ENCODE measurements at places on chromosomes 1 and 21.

GRCh38 chr1:75136195-75136815 lies 2.1 kb downstream of the LHX8 start:
- DNase-seq = no peak

GRCh38 chr1:169999331-169999741 lies 75.2 kb downstream of the KIFAP3 start:
- no peak for DNase-seq

GRCh38 chr21:31399591-31399990 lies 55.5 kb upstream of the TIAM1 start:
- DNase-seq = no peak

GRCh38 chr1:33163621-33164519 lies 18.0 kb downstream of the TRIM62 start:
- no peak for DNase-seq

DNA sequence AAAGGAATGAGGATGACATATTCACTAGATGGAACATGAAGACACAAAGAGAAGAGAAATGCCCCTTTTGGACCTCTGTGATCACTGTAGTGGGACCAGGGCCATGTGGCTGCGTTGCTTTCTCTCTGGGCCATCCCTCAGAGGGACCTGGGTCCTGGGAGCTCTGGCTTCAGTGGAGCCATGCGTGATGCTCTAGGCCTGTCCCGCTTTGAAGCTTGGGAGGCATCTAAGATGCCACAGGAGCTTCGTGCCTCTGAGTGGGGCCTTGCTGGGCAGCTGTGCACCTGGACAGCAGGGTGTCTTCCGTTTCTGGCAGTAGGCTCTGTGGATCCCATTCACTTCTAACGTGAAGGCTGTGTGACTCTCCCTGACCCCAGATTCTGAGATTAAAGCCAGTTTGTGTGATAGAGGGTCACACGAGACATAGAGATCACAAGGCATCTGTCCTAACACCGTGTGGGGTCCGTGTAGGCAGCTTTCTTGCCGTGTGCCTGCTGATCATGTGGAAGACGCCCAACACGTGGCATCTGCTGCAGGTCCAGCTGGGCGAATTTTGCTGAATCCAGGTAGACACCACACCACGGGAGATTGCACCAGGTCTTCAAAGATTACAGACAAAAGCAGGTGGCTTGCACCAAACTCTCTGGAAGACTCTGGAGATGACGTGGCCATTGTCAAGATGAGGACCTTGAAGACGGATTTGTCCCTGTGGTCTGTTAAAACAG lies 17.2 kb upstream of the PRSS38 start:
- no peak for DNase-seq

DNA sequence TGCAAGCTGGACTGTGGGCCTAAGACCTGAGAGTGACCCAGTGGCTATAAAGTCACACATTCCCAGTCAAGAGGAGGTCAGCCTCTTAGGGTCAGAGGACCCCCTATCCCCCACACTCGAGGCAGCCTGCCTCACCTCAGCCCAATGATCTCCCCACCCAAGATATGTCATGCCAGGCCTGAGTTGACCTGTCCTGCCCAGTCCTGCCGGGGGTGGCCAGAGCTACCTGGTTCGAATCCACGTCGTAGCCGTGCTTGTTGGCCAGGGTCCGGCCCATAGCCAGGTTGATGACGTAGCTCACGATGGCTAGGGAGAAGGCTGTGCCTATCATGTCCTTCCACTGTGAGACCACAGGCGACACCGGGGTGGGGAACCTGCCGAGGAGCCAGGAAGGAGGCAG lies 15.6 kb downstream of the SLC26A9 start:
- DNase-seq = no peak

- no peak for DNase-seq
Observed at GRCh38 chr1:97308131-97308530, 586.5 kb downstream of the PTBP2 start.

DNA sequence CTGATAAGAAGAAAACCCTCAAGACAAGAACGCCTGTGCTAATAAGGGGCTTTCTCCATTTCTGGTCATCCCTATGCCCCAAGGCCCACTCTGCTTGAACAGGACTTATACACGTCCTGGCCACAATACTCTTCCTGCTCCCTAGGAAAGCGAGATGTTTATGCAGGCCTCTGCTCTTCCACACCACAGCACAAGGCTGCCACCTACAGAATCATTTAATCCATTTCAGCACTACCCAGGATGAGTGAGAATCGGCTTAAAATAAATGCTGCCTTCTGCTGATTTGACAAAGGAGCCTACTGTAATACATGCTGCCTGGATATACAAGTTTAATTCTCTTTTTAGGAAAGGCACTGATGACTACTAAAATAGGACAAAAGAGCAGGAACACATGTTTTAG lies 29.4 kb downstream of the FRRS1 start:
- no peak for DNase-seq

- no peak for DNase-seq
Observed at GRCh38 chr1:201570886-201571624, 32.1 kb downstream of the NAV1 start.

- no peak for DNase-seq
Observed at GRCh38 chr1:21952786-21953520, 15.8 kb upstream of the HSPG2 start.

GRCh38 chr1:243420946-243421685 lies 165.3 kb downstream of the SDCCAG8 start:
- DNase-seq = no peak

DNA sequence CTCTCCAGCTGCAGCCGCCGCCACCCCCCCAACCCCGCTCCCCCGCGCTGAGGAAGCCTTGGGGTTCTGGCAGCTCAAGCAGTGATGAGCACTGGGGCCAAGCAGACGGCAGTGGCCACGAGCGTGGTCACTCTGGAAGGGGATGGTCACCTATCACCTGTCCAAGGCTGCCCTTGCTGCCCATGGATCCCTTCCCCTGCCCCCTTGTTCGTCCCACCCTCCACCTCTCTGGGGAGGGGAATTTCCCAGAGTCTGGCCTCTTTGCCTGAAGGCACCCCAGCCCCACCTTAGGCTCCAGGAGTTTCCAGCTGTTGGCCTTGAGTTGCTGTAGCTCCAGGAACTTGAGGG lies 7.2 kb upstream of the SMIM12 start:
- DNase-seq = no peak

DNA sequence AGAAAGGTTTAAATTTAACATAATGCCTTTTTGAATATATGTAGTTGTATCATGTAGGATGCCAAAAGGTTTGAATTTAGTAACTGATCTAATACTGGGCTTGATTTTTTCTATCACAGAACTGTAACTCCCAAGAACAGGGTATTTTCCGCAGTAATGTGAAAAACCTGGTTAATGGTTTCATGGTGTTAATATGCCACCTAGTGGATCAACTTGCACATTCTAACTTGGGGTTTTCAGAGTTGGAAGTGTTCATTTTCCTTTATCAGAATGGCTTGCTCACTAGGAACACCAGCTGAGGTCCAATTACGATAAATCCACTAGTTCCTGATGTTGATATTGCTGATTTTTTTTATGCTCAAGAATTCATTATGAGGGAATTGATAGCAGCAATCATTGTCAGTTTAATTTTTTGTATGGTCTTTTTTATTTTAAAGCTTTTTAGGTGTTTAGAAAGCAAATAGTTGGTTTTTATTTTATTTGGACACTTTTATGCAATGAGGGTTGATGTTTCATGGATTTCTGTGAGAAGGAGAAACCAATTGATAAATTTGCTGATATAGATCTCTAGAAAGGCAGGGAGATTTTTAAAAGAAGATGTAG lies 157.2 kb downstream of the PLA2G4A start:
- no peak for DNase-seq

- DNase-seq = no peak
Observed at GRCh38 chr1:101993710-101994109, 3.0 kb downstream of the OLFM3 start.

GRCh38 chr1:69510026-69510425 lies 57.7 kb upstream of the LRRC7 start:
- no peak for DNase-seq

DNA sequence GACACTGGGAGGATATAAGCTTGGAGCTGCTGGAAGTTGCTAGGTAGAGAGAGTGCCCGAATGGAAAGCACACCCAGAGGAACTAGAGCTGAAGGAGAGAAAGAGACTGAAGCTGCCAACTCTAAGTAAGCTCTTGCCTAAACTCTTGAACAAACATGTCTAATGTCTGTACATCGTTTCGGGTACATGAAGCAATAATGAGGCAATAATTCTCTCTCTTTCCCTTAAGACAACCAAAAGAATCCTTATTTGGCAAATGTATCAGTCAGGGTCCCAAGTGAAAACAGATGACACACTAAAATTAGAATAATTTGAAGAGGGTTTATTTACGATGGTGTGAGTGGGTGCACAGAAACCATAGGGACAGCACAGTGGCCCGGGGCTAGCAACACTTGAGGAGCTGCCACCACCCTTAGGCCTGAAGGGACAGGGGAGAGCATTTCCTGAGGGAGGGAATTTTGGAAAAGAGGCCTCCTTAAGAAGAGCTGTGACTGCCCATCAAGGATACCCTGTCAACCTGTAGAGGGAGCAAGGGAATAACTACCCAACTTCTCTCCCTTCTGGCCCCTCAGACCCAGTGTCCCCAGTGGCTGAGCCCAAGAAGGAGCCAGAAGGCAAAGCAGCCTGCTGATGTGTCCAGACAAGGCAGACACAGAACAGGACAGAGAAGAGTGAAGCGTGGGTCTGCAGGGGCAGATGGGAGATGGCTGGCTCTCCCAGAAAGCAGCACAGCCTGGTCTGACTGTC lies 36.1 kb upstream of the KHDRBS1 start:
- no peak for DNase-seq

GRCh38 chr1:78003070-78003746 lies 1.5 kb upstream of the DNAJB4 start:
- no peak for DNase-seq

- no peak for DNase-seq
Observed at GRCh38 chr1:209080170-209080781, 503.2 kb upstream of the CAMK1G start.

GRCh38 chr1:9225411-9225785 lies 9.2 kb upstream of the H6PD start:
- no peak for DNase-seq

GRCh38 chr1:208837242-208837641 lies 593.1 kb upstream of the PLXNA2 start:
- DNase-seq = no peak

DNA sequence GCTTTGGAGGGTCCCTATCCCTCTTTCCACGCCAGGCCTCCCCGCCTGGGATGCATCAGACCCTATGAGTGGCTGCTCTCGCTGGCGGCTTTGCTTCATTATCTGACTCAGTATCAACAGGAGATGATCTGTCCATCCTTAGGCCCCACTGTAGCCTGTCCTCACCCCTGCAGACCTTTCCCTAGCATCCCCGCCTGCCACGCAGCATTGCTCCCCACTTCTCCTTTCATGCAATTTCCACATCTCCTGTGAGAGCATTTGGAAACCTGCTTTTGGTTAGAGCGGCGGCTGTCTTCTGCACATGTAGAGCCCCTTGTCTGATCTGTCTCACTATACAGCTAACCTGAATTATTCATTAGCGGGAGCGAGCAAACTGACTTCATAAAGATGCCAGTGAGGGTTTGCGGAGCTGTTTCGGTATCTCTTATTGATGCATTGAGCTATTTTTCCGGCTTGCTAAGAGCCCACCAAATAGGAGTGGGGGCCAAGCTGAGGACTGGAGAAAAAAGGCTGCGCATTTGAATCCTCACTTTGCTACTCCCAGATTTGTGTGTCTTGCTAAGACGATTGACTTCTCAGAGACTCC lies 40.0 kb upstream of the ATP2B4 start:
- no peak for DNase-seq

- no peak for DNase-seq
Observed at GRCh38 chr1:108969346-108969745, 6.1 kb upstream of the CLCC1 start.

DNA sequence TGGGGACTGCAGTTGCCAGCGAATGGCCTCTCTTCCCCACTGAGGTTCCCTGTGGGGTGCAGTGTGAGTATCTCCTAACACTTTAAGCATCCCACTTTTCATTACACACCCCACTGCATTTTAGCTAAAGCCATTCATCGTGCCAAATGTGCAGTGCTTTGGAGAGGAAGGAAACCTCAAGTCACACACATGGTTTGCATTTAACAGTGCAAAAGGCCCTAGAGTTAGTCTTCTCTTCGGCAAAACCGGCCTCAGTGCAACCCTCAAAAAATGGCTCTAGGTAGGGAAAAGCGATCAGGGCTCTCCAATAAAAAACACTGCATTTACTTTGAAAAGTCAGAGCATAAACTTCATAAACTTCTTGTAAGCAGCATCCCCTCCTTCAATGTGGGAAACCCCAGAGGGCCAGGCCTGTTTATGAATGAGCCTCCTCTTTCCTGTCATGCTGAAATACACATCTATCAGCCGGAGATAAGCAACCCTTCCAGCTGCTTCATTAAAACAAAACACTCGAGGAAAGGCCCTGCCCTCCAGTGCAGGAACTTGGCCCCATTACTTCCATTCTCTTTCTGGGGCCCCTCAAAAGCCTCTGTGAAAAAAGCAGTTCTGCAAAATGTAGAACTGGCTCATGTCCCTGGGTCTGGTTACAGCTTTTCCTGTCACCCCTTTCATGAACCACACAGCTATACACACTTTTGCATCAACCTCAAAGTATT lies 184.0 kb downstream of the CDC7 start:
- no peak for DNase-seq

DNA sequence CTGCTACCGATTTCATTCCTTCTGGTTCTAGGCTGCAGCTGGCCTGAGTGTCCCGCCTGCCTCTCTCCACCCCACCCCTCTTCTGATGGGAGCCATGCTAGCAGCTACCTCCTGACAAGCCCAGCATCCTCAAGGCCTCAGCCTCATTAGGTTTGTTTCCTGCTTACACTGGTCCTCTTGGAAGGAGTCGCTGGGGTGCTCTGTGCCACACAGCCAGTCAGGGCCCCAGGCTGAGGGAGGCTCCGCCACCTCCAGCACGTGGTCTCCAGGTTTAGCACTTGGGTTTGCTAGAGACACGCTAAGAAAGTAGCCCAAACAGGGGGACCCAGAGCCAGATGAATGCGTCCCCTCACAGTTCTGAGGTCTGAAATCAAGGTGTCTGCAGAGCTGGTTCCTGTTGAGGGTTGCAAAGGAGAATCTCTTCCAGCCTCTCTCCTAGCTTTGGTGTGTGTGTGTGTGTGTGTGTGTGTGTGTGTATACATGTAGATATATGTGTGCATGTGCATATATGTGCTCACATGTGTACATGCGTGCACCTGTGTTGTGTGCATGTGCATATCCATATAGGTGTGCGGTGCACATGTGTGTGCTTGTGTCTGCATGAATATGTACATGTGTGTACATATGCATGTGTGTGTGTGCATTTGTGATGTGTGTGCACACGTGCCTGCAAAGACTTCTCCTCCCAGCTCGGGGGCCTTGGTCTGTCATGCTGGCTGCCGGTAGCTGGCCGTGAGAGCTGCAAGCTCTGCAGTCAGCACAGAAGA lies 301.1 kb upstream of the AJAP1 start:
- no peak for DNase-seq
